ENCODE measurements at places on chromosomes 1 and 21.

DNA sequence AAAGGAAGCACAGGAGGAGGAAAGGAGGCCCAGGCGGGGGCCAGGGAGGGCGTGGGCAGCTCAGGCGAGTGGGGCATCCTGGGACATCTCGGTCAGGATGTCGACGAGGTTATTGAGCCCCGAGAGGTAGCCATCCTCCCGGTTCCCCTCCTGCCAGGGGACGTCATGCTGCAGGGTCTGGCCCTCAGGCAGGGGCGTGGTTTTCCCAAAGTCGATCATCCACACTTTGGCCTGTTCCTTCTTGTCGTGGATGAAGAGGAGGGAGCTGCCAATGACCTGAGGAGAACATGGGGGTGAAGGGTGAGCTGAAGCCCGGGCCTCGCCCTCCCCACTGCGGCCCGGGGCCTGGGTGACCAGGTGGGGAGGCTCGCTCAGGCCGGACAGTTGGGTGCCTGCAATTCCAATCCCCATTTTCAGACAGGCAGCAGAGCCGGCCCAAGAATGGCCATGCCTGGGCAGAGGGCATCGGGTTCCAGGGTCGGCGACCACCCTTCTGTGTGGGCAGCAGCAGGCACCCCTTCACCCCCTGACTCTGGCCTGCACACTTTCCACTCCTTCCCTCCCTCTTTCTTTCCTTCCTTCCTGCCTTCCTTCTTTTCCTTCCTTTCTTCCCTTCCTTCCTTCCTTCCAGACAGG lies 86.2 kb downstream of the STUM start:
- no peak for DNase-seq

- DNase-seq: peak; percentile 86
These were observed 2.4 kb downstream of the ARID1A start for GRCh38 chr1:26697978-26698849.

- no peak for DNase-seq
These were observed 7.3 kb downstream of the MAP10 start for GRCh38 chr1:232812560-232812959.

DNA sequence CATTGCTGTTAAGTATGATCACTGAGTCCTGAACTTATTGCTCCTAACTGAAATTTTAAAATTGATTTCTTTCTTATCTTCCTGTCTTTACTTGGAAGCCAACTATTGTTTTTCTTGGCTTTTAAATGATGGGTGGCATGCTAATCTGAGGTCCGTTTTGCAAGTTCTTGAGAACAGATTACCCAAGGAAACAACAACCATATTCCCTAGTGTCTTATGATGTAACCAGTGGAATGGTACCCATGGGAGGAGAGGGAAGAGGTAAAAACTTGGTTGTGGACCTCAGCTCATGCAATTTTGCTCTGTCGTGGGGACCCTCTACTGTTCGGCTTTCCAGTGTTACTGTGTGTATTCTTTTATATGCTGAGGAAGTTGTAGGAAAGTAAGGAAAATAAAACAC lies 454.8 kb upstream of the ADAMTS5 start:
- DNase-seq: no peak

GRCh38 chr1:62725255-62725654 lies 37.1 kb upstream of the DOCK7 start:
- DNase-seq: peak; percentile 41

DNA sequence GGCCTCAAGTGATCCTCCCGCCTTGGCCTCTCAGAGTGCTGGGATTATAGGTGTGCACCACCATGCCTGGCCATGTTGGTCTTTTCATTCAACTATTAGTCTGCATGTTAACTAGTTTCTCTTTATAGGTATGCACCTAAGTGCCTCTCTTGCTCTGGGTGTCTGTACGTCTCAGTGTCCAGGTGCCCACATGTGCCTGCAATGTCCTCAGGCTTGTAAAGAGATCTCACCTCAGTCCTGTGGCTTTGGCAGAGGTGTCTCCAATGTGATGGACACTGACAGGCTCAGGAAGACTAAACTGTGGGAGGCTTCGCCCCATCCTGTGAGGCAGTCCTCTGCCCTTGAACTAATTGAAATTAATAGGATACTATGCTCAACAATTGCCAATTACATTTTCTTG lies 526.3 kb downstream of the PTPRU start:
- no peak for DNase-seq

DNA sequence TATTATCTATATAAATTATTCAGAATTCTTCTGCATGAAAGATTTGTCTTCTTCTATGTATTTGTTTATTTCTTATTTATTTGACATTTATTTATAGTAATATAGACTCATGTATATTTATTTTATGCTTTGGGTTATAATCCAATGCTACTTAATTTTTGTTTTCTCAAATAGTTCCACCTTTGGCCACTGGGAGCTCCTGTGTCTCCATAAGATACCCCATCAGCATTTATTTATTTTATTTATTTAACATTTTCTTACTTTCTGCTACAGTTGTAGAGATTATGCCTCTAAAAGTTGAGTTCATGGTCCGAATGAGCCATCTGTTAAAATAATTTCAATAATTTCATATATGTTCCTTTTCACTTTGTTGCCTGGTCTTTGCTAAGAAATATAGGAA lies 289.4 kb downstream of the ADGRL2 start:
- DNase-seq: no peak

DNA sequence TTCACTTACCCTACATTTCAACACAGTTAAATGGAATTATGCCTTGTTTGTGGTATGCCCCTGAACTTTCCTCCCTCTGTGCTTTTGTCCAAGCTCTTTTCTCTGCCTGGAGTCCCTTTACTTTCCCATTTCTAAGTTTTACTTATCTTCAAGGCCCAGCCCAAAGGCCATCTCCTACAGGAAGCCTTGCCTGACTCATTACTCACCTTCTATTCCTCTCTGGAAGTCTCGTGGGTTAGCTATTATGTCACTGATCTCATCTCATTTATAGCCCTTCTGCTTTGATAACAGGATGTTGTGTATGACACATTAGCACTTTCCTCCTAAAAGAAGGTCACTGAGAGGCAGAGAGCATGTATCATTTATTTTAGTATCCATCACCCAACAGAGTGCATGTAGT lies 78.8 kb upstream of the CD1D start:
- no peak for DNase-seq

DNA sequence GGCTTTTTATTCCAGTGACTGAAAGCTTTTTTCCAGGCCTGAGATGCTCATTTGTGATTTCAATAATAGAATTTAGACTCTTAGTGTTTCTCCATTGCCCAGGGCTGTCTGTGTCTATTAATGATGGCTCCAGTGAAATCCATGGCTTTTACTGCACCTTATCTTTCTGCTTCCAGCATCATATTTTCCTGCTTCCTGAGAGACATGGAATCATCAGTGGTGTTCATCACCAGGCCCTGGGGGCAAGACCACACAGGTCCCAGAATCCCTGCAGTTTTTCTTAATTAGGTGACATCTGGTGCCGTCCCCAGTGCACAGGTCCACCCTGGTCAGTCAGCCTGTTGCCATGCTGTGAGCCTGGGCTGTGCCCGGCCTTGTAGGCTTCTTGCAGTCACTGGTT lies 15.5 kb downstream of the NT5C1A start:
- DNase-seq: no peak

DNA sequence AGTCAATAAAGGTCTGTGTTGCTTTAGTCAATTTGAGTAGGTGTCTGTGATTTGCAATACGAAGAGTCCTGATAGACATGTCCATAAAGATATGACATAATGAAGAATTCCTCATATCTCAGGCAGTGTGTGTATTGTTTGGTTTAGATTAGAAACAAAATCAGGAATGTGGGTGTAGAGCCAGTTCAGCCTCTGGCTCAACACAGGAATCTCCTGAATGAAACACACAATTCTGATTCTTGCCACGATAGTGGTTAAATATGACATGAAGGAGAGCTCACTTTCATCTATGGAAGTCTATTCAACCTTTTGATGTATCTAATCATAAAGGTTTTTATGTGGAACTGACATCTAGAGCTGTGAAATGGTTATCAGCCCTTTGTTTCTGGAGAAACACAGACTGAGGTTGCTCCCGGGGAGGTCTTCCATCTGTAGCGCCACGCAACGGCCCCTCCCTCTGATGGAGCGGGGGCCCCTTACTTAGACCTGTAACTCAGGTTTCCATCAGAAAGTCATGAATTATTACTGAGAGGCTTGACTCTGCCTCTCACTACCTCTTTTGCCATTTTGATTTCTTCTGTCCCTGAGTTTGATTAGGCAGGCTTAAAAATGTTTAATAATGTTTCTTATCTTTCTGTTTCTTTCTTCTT lies 19.5 kb downstream of the TSPAN2 start:
- no peak for DNase-seq

DNA sequence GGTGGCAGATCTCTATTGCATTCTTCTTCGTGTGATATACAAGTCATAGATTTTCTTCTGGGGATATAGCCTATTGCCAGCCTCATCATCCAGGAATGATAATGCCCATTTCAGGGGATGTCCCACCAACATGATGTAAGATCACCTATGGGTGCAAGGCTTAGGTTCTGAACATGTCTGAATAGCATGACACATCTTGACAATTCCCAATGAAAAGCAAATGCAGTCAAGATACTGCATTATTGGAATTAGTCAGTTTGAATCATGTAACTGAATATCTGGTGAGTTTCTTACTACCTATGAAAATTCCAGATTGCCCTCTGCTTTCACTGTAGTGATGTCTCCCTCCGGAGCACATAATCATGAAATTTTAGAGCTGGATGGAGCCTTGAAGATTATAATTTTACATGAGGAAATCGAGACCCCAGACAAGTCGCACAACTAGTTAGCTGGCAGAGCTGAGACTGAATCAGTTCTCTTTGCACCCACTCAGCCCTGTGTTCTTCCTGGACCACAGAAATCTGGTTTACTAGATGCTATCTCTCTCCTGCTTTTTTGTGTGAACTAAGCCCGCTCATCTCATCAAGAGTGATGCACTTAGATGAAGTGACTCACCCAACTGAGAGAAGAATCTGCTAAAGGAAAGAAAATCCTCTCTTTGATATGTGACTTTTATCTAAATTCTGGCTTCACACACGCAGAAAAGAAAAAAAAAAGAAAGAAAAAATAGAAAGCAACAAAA lies 65.0 kb downstream of the WDR64 start:
- DNase-seq: no peak

- no peak for DNase-seq
These were observed 96.8 kb downstream of the TENT5C start for GRCh38 chr1:117702654-117703053.

DNA sequence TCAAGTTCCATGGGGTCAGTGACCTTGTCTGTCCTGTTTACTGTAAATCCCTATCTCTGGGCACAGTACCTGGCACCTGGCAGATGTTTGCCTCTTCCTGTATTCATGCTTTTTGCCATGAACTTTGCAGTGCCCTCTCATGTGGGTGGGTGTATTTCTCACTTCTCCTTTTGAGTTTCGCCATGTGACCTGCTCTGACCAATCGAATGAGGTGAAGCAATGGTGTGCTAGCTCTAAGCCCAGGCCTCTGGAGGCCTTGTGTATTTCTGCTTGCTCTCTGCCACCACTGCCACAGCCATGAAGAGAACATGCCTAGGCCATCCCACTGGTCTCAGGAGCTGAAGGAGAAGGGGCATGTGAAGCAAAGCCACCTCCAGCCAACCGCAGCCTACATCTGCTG lies 185.5 kb upstream of the ZC3H12A start:
- DNase-seq: peak; percentile 85

GRCh38 chr1:32754317-32755097 lies 51.9 kb upstream of the SYNC start:
- no peak for DNase-seq

DNA sequence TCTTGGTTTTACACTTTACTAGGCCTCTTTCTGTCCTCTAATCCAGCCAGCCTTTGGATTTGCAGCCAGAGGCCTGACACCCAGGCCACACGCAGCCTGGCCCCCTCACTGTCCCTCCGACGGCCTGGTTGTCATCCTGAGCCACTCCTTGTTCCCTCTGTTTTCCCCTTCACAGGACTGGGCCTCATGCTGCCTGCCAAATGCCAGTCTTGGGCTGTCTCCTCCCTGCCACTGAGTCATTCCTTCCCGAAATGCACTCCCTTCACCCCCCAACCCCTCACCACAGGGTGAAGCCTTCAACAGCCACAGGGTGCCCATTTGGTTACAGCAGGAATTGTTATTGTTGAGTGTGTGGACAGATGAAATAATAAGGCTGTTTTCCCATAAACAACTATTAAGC lies 21.3 kb downstream of the ACOT11 start:
- DNase-seq: no peak

- no peak for DNase-seq
These were observed 64.2 kb downstream of the FAM163A start for GRCh38 chr1:179807291-179807690.

GRCh38 chr1:234067581-234068337 lies 163.3 kb downstream of the SLC35F3 start:
- DNase-seq: no peak

DNA sequence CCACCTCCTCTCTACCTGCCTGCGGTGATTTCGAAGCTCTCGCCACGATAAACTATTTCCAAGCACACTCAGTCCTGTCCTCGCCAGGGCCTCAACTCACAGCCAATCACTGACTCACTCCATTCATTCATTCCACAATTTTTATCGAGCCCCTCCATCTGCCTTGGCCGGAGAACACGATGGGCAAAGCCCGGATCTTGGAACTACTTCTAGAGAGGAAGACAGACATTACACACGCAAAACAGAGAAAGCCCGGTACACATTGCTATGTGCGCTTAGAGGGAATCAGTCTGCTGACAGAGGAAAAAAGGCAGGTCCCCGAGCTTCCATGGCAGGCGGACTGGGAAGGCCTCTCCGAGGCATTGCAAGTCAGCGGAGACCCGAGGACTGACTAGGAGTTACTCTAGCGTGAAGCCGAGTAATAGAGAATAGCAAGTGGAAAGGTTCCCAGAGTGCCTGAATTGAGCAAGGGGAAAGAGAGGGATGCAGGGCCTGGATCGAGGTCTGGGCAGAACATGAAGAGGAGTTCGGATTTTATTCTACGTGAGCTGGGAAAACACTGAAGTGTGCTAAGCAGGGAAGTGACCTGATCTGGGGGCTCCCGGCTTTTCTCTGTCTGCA lies 54.2 kb upstream of the DNAJC6 start:
- DNase-seq: no peak

GRCh38 chr1:117695796-117696490 lies 90.1 kb downstream of the TENT5C start:
- no peak for DNase-seq

DNA sequence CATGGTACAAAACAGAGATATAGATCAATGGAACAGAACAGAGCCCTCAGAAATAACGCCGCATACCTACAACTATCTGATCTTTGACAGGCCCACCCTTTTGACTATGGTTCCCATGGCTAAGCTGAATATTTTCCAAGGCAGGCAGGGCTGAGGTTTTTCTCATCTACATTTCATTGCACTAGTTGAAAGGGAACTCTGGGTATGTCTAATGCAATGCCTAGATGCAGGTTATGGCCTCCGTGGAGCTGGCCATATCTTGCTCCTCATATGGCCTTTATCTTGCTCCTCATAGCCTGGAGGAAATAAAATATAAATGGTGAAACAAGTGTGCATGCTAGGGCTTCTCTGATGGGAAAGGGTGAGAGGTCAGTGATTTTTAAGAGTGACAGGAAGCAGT lies 10.6 kb downstream of the SPRR5 start:
- no peak for DNase-seq

DNA sequence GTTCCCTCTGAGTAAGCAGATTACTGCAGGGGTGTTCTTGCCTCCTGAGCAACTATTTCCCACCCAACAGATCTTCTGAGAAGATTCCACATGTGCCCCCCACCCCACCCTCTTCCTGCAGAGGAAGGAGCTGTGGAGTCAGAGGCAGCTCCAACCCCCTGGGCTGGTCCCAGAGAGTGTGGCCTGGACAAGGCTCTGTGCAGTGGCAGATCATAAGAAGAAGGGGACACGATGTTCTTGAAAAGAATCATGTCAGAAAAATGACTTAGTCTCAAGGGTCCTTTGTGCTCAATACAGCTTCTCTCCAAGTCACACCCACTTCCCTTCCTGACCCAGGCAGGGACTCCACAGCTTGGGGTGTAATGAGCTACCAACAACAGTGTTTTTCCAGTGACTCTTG lies 95.2 kb downstream of the SYF2 start:
- no peak for DNase-seq

Data from MM.1S (cell line).